Thoracic aorta (tissue), 2 donors: ENCODE measurements at places on chromosomes 16 and 17.

DNA sequence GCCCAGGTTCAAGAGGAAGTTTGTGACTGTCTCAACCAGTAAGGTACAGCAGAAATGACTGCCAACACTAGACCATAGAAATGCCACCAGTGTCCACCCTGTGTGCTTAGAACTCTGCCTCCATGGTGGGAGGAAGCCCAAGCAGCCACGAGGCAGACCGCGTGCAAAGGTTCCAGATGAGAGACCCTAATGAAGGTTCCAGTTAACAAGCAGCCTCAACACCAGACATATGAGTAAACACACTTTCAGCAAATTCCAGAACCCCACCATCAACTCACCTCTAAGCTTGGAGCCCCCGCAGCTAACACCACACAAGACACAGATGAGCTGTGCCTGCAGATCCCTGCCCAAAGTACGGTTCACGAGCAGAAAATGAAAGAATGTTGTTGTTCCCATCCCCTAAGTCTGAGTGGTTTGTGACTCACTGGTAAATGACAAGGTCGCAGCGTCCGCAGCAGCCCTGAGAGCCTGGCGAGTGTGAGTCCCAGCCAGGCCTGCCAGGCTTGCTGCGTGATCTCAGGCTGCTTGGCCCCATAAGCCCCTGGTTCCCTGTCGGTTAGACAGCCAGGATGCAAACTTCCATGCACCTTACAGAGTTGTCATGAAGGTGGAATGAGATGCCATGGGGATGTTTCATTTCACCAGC is 193.7 kb downstream of the C16orf95 start:
- DNase-seq, result no peak

- no peak for DNase-seq
These were observed 83.5 kb downstream of the CDYL2 start for GRCh38 chr16:80720804-80721371.

- DNase-seq, result no peak
These were observed 237.3 kb upstream of the CIBAR2 start for GRCh38 chr16:85349365-85350145.

- DNase-seq, result no peak
These were observed 2.4 kb downstream of the CRAMP1 start for GRCh38 chr16:1614456-1615102.

- DNase-seq, result no peak
These were observed 20.1 kb upstream of the SLC46A1 start for GRCh38 chr17:28426081-28426519.

- no peak for DNase-seq
These were observed 5.8 kb upstream of the RAI1 start for GRCh38 chr17:17675416-17675815.

DNA sequence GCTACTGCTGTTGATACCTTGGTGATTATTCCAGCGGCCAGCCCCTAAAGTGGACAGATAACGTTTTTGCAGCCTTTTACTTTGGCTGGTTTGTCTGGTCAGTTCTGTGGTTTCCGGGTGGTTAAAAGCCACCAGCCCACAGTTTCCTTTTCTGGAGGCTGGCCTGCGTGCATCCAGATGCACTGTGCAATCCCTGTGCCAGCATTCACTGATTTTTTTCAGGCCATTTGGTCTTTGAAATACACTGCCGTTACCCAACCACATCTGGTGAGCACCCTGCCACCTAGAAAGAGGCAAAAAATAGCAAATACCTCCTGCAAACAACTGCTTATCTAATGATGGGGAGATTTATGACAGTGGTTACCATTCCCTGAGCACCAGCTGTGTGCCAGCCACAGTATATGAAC is 797 bp downstream of the NUDT7 start:
- no peak for DNase-seq

DNA sequence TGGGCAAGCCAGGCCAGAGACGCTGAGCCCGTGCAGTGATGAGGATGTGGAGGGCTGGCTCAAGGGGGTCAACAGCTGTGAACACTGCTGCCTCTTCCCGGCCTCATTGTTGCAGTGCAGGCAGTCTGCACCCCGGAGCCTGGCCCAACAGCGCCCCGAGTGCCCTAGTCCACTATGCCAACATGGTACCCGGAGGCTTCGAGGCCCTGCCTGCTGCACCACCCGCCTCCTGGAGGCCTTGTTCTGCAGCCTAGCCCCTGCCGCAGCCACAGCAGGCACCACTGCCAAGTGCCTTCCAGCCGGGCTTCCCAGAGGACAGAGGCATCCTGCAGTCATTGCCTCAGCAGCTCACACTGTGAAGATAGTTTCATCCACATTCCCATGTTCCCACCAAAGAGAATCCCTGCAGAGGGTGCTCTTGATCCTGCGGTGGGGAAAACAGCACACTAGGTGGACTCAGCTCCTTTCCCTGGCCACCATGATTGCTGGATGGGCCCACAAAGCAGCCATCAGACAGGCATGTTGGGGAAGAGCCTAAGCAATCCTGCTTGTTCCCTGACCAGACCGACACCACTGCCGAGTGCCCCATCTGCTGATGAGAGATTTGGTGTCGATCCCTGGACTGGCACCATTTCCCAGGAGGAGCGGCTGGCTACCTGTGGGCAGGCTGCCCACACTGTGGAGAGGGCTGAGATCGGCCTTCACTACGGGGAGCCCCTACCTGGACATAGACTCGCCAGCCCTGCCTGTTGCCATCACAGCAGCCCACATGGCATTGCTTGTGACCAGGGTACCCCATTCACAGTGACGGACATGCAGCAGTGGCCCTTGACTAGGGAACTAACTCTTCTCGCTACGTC is 44.9 kb downstream of the USP22 start:
- DNase-seq, result no peak

- DNase-seq, result no peak
These were observed 19.4 kb downstream of the C17orf100 start for GRCh38 chr17:6670999-6671398.

- no peak for DNase-seq
These were observed 49.5 kb downstream of the HLF start for GRCh38 chr17:55314061-55314783.

DNA sequence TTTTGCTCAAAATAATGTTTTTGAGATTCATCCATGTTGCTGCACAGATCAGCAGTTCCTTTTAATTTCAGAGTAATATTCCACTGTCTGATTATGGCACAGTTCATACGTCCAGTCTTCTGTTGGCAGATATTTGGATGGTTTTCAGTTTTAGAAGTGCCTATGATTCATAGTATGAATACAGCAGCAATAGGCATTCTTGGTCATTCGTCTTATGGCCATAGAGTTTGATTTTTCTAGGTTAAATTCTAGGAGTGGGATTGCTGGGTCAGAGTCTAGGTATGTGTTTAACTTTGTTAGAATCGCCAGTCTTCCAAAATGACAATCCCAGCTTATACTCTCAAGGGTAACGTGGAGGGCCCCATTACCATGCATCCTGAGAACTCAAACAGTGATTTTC is 11.5 kb upstream of the IL34 start:
- DNase-seq, result no peak

GRCh38 chr17:45225964-45226530 is 4.4 kb downstream of the FMNL1 start:
- DNase-seq, result peak; percentile 20

DNA sequence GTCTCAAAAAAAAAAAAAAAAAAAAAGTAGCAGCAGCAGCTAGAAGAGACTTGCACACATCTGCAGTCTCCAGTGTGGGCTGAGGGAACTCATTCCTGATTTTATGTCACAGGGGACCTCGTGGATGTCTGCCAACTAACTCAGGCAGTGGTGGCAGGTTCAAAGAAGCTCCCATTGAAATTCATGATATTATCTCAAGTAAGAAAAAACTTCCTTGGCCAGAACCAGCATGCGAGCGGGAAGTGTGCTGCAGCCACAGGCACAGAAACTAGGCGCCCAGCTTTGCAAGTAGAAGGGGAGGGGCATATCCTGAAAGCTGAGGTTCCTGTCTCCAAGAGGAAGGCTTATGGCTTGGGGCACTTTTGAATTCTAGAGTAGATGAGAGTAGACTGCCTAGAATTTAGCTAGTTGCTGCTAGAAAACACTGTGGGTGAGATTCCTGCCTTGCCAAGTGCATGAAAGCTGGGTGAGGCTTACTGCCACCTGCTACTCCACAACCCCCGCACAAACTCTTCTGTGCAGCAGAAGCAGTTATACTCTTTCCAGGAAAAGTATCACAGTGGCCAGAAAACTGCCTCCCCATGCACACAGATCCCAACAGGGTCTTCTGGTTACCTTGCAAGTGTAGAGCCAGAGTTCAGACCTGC is 603.8 kb upstream of the CA10 start:
- DNase-seq, result no peak

DNA sequence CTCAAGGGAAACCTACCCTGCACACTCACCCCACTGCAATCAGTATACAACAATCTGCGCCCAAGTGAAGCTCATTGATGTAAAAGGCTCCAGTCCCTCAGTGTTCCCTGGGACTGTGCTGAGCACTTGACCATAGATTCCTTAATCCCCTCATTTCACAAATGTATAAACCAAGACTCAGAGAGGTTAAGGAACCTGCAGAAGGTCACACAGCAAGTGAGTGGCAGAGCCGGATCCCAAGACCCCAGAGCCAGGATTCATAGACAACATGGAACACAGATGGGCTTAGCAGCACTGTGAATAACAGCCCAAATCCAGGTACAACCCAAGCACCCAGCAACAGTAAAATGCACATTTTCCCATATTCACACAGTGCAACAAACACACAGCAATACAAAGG is 225.7 kb downstream of the C16orf78 start:
- DNase-seq, result no peak

- no peak for DNase-seq
These were observed 4.6 kb upstream of the ADCY7 start for GRCh38 chr16:50261707-50262235.

- DNase-seq, result no peak
These were observed 6.6 kb downstream of the IL21R start for GRCh38 chr16:27408602-27409031.

- DNase-seq, result no peak
These were observed at the start of gene TRPV2 for GRCh38 chr17:16415031-16415924. Gene TRPV2, plus strand, starts transcription at chr17:16415571. Its CDS starts 2,098 bp downstream, at chr17:16417669.

DNA sequence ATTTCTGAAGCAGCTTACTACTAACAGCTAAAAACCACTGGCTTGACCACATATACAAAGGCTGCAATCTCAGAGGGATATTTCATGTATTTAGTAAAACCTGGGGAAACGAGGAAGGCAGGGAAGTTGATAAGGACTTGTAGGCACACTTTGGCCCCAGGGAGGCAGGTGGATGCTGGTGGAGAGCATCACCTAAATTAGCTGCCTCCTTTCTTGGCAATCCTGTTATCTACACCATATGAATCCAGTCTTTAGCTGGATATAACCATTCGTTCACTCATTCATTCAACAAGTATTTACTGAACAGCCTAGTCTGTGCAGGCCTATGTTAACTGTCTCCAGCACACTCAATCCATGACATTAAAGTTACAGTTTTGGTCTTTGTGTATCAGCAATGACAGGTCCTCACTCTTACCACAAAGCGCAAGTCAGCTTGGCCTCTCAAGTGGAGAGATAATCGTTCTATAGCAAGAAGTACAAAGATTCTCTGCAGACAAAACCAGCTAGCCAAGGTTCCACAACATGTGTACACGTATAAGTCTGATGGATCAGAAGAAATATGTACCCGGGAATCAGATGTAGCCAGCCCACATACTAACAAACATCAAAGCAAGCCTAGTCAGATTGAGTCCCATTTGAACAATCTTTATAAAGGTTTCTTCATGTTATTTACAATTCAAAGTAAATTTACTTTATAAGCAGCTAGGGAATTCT is 10.8 kb downstream of the MRPS23 start:
- DNase-seq, result no peak
